Activated CD4-positive, alpha-beta T cell treated with anti-CD3 and anti-CD28 coated beads, Interleukin-2, amount 10 ng/mL, durations not matched to agents 7 days and 5 days (primary cell): ENCODE measurements at places on chromosomes 11 and 22.
A peak's percentile ranks its signal among the peaks of the same experiment; 100 is the strongest.

- DNase-seq, result no peak
Measured at GRCh38 chr11:18696638-18697225, 1.8 kb upstream of the TMEM86A start.

GRCh38 chr11:8019314-8020243, 32.4 kb downstream of the EIF3F start:
- no peak for DNase-seq

DNA sequence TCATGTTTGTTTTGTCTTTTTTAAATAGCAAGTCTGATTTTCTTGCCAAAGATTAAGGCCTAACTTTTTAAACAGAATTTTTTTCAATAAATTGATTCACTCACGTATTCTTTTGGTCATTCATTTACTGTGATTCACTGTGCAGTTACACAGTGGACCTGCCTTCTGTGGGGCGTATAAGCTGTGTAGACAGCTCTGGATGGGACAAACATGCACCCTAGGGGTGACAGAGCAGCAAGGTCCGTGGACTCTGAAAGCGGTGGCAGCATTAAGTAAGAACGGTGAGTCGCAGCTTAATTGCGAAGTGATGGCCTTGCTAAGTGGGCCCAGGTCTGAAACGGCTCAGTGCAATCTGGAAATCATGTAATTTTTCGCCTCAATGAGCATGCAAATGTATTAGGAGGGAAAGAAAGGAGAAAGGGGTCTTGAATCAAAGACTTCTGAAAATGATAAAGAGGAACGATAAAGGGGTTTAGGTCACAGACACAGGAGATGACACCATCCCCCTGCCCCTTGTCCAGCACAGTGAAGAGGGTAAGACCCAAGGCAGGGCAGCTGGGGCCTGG, 113.1 kb downstream of the SPATA19 start:
- DNase-seq, result no peak

DNA sequence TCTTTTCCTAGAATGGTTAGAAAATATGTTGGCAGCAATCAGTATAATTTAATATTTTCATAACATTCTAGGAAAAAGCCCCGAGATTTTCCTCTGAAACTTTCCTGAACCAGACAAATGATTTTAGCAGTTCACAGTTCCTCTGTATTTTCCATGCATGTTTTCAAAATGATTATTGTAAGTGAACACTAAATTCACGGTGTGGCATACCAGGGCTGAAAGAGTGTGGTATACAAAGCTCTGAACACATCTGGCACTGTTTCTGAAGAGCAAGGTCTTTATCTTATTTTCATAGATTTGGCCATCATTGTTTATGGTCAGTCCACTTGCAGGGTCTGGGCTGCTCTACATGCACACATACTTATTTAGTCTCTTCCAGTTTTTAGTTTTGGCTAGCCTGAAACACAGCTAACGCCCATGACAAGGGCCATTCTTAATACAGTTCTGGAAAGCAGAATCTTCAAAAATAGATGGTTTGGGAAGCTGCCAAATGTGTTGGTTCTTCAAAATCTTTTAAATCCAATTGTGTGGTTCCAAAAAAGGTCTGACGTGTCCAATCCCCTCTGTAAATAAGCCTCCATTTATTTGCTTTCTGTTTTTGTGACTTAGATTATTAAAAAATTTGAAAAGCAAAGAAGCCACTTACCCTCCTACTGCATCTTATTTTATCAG, 7.9 kb upstream of the GAB2 start:
- no peak for DNase-seq

GRCh38 chr11:15630896-15631295, 516.2 kb downstream of the INSC start:
- no peak for DNase-seq

GRCh38 chr11:128653801-128654231, 40.1 kb upstream of the FLI1 start:
- DNase-seq, result no peak

DNA sequence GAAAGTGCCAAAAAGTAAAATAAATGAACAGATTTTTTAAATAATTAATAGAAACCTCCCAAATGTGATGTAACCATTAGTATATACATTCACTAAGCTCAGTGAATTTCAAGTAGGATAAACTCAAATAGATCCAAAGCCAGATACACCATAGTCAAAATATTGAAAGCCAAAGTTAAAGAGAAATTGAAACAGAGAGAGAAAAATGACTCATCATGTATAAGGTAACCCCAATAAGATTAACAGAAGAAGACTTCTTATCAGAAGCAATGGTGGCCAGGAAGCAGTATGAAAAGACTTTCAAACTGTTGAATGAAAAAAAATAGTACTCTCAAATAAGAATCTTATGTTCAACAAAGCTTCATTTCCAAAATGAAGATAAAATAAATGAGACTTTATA, 70.5 kb downstream of the LUZP2 start:
- no peak for DNase-seq

DNA sequence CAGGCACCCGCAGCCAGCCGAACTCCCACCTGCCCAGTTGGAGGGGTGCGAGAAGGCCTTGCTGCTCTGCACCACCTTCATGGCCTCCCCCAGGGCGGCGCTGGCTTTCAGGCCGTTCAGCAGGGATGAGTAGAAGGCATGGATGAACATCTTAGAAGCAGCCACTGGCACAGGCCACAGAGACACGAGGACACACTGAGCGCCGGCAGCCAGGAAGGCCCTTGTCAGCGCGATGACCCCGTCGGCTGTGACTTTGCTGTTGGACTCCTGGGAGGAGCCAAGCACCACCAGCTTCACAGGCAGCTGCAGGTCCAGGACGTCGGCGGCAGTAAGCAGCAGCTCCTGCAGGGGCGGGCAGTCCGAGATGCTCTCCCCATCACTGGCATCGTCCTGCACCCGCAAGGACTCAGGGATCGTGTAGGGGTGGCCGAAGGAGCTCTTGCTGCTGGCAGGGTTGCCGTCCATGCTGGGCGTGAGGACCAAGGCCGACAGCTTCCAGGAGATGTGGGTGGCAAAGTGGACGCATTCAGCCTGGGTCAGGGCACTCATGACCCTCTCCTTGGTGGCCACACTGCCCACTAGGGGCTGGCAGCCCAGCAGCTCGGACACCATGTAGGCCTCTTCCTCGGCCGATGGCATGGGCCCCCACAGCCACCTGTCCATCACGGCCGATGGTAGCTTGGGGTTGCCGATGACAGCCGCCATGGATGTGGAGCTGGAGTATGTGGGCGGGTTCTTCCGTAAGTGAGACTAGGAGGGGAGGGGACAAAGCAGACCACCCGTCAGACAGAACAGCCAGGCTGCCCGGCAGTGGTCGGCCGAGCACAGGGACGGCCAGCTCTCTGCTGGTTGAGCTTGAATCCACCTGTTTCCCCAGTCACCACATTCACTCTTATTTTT, 79.7 kb upstream of the PITPNB start:
- DNase-seq, result no peak

DNA sequence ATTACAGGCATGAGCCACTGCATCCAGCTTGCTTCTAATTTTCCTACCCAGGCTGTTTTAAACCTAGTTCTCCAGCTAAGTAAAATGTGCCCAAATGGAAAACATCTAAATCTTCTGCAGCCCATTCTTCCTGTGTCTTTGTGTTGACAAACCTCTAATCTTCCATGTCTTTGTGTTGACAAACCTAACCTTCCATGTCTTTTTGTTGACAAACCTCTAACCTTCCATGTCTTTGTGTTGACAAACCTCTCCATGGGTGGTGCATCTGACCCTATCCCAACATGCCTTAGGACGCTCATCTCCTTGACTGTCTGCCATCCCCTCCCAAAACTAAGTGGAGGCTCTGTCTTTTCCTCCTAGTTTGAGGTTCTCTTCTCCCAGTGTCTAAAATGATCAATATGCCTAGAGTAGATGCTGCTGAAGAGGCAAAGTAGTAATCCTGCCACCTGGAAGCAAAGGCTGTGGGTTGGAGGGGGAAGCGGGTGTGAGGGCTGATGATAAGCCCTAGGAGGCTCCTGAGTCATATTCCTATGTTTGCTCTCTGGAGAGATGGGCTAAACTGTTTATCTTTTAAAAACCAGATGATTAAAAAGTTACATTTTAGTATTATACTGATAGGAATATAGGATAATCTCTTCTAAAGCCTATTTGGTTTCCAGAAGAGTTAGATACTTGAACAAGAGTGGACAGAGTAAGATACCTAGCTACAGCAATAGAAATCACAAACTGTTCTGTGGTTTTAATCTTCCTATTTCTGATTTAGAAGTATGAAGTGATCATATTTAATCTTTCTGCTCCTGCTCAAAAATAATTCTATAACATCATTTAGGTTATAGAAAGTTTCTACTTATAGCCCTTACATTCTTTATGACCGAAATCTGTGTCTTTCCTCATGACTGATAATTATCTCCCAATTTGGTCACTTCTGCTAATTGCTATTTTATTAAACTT, 7.9 kb downstream of the FEN1 start:
- DNase-seq, result no peak

DNA sequence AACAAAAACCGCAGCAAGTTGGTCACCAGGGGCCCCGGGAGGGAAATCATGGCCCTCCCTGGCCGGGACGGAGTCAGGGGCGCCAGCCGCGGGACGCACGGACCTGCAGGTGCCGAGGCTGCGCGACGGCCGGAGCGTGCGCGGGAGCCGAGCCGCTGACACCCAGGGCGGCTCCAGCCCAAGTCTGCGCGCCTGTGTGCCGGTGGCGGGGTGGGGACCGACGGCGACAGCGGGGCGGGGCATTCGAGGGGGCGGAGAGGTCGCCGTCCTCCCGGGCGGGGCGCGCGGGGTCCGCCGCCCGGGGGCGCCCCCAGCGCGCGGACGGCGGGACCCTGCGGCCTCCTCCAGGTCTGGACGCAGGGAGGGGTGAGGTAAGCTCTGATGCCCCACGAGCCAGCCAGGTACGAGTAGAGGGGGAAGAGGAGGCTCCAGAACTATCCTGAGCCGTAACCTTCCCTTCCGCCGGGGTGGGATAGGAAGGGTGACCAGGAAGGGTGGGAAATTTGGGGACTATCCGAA, at the start of gene ESAM:
Gene ESAM, minus strand, starts transcription at position 186 of the 519 bp plus-strand sequence. Its CDS starts 136 bp downstream, at position 50.
- DNase-seq, result peak; percentile 69

GRCh38 chr11:74784234-74784633, 35.6 kb downstream of the RNF169 start:
- no peak for DNase-seq

DNA sequence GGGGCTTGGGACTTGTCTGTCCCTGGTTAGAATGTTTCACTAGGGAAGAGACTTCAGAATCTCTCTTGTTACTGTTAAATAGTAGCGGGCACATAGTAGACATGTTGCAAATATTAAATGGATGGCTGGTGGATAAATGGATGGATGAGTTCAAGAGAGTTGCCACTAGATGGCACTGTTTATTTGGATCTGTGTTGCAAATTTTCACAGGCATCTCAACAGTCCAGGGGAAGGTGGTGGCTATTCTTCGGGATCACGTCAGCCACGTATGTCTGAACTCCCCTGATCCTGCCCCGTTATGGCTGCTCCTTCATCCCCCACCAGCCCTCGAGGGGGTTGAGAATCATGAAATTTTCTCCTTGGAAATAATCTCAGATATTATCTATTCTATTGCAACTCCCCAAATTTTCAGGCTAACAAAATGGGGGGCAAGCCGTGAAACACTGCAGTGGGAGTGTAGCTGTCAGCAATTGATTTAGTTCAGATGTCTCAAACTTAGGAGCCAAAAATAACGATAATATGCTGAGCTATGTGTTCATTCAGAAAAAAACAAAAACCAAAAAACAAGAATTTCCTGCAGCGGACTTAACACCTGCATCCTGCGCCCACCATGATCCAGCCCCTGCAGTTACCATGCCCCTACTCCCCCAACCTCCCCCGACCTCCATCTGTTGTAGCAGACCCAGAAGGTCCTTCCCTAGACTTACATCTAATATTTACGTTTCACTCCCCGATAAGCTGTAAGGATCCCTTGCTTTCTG, 29.1 kb upstream of the BIRC3 start:
- peak; percentile 59 for DNase-seq

DNA sequence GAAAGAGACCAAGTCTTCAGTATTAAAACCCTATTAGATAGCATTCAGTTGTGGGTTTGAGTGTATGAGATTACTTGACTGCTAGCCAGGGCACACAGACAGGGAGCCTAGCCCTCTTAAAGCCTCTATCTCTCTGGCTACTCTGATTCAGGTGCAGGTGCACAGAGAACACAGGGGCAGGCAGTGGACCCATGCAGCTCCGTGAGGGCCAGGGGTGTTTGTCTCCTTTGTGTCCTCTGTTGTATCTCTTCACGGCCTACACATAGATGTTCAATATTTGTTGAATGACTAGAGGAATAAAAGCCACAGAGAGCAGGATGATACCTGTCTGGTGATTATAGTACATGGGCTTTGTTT, 21.5 kb upstream of the AIFM3 start:
- DNase-seq, result no peak

DNA sequence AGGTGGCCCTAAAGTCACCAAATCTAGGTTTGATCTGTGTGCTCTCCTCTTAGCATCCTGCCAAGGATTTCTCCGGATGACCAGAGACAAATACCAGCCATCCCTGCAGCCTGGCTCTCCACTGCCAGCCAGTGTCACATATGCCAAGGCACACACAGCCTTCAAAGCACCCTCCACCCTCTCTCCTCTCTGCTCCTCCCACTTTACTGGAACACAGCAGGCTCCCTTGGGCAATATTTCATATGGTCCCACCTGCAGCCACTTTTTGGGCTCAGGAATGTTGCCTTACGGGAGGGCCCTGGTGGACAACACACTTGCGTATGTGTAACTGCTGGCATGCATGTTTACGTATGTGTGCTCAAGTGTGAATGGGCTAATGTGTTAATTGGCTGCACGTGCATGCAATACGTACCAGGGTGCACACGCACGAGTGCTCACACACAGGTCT, 183.9 kb downstream of the CEP164 start:
- DNase-seq, result no peak

DNA sequence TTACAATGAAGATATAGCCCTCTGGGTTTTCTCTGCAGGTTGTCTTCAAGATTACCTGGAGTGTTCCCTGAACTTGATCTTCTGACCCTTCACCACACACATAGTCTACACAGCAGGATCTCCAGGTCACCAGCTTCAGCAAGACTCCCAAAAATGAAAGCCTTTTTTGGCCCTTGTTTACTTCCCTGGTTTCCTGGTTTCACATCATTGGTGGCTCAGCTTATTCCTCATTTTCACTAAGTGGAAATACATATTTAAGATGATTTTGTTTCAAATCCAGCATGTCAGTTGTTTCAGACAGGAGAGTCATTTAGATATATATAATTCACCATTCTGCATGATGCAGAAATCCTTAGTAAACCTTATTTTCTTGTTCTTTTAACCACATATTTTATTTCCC, 41.6 kb upstream of the MPEG1 start:
- no peak for DNase-seq

- no peak for DNase-seq
Measured at GRCh38 chr11:69653406-69653960, 12.5 kb downstream of the CCND1 start.

GRCh38 chr22:40281717-40282116, 64.6 kb upstream of the ADSL start:
- DNase-seq, result no peak

GRCh38 chr11:9853929-9854552, 190.2 kb downstream of the SWAP70 start:
- DNase-seq, result no peak
